ENCODE measurements at places on chromosomes 2 and 18.

DNA sequence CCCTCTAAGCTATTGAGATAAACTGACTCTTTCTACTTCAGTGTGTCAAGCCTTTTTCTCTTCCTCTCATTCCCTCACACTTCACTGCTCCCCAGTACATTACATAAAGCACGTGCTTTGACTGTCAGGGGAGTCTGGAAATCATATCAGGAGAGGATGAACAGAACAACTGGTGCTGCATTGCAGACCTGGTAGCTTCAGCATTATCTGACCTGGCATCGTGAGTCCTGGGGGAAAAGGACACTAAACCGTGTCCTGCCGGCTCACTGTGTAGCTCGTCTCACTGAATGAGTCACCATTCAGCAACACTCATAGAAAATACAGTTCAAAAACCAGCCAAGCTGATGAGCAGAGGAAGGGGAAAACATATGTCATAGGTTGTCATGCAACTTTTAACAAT, 108.5 kb upstream of the UNC80 start:
- peak; percentile 6 for DNase-seq

- DNase-seq: no peak
These were observed 155.1 kb downstream of the SMAD7 start for GRCh38 chr18:48795696-48796095.

DNA sequence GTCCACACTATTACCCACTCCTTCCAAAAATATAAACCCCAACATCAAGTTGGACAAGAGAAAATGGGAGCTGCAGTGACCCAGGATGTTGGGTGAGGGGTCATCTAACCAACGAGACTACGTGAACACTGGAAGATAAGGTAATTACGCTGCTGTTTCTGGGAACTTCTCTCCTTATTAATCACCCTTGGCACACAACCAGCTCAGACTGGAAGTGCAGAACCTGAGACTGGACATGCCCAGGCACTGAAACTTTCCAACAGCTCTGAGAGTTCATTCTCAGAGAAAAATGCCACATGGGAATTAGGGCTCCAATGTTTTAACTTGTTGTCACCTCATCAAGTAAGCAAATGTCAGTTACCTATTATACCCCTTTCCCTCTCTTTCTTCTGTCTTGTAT, 135.3 kb downstream of the CCDC148 start:
- DNase-seq: no peak

- DNase-seq: no peak
These were observed 446.1 kb upstream of the MYT1L start for GRCh38 chr2:2777213-2777612.

DNA sequence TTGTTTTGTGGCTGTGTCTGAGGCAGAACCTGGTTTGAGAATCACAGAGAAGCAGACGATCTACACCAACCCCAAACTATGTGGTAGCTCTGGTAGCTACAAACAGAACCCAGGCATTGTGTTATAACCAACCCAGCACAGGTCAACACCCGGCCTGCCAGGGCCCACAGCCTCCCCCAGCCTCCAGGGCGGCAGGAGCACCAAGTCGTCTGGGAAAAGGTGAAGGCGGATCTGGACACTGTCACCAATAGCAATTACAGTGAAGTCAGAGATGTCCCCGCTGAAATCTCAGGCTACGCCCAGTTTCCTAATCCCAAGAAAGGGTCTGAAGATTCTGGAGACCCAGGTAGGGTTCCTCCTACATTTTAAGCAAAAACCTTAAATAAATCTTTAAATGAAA, 3.6 kb downstream of the HJURP start:
- DNase-seq: no peak

DNA sequence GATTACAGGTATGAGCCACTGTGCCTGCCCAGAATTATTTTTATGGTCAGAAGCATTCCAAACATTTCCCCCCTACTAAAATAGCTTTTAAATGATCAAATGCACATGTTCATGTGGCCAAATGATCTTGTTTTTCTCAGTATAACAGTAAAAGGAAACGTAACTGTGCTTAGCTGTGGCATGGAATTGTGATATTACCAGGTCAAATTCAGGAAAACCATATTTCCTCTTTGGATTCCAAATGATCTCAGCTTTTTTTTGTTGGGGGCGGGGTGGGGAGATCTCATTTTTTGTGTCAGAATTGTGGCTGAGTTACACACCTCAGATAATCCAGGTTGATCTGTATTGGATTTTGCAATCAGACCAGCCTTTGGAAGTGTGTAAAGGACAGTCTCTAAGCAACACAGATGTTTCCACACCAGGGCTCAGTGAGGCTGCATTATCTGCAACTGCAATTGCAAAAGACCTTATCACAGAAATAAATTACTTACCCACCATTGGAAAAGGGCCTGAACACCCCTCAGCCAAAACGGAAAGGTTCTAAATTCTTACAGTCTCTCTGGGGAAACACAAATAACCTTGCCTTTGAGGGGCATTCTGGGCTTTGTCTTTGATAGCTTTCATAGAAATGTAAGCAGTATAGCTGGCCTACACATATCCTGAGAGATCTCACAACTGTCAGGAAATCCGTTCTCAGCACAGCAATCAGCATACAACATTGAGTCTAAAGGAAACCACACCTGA, 8.4 kb downstream of the CASP10 start:
- no peak for DNase-seq

- DNase-seq: peak; percentile 21
These were observed 112.0 kb upstream of the SLC66A3 start for GRCh38 chr2:11043245-11043644.

DNA sequence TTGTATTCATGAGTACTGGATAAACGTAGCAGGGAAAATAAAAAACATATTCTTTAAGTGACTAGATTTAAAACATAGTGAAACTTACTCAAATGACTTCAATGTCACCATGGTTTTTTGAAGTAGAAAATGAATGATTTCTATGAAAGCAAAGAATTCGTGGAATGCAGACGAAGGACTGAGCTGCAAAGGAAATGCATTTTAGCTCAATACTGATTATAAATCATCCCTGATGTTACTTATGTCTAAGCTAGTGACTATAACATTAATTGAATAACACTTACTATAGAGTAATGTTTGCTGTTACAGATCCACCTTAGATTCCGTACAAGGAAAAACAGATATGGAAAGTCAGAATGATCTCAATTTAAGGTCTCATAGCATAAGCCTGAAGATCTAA, 1257.7 kb upstream of the CDH2 start:
- DNase-seq: no peak

DNA sequence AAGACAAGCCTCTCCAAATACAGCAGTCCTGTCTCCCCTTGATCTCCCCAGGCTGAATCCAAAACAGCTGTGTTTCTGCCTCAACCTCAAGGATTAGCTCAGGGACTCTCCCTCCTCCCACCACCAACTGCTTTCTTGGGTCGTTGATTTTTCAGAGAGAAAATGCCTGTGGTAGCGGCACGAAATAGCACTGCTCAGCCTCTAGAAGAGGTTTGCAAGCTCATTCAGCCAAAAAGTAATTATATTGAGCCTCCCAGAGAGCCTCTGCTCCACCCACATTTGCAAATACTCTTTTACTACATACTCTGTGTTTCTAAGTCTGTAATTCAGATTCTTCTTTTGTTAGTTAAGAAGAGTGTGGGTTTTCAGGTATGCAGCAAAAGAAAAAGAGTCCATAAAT, 396.4 kb upstream of the TNP1 start:
- DNase-seq: no peak

DNA sequence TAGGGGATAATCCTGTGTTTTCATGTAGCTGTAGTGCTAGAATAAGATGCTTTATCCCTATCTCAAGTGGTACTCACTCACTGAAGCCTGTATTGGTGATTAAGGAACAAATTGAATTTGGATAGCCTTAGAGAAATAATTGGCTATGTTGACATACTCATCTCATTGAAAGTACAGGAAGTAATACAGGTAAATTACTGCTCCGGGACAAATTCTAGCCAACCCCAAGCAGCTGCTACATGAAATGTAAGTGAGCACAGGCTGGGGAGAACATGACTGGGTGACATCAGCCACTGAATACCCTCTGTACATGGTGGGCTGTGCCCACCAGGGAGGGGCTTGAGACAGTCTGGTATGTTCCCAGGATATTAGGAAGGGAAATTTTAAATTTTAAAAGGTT, 188.4 kb upstream of the RASGRP3 start:
- no peak for DNase-seq

DNA sequence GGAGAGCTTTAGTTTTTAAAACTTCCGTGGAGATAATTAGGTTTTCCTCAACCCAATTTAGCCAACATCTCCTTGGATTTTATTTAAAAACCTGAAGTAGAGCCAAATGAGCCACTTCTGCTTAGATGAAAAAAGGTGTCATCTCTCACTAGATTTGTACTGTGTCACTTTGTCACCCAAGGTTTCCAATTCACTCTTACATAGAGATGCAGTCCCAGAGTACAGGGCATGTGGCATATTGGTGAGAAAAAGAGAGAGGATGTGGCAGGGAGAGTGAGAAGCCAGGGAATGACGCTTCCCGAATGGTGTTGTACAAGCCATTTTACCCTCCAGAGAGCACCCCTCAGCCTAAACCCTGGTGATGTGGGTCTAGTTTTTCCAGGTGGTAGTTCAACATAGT, 44.4 kb upstream of the CTLA4 start:
- no peak for DNase-seq

DNA sequence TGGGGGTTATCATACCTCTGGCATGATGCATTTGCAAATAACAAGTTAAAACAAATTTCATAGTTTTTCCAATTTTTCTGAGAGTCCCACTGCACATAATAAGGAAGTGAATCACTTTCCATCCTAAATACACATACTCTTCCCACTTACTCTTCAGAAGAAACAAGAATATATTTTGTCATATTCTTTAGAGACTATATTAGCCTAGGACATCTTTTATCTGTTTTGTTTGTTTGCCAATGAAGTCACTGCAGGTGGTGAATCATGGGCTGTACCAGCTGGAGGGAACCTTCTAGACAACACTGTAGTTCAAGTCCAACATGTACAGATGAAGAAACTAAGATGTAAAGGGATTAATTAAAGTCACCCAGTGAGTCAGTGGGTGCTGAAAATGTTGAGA, 116.8 kb downstream of the XIRP2 start:
- DNase-seq: no peak

DNA sequence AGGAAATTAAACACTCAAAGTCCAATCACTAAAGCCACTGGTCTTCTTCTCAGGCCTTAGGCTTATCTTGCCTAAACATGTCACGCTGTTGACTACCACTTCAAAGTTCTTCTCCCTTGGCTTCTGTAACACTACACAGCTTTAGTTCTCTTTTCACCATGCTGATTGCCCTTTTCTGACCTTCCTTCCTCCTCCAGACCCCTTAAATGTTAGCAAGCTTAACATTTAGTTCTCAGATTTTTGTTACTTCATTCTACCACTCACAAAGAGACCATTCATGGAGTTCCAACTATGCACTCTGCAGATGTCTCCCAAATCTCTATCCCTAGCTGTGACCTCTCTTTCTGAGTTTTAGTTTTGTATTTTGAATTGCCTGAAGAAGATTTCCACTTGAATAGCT, 64.4 kb downstream of the TTC21B start:
- no peak for DNase-seq

DNA sequence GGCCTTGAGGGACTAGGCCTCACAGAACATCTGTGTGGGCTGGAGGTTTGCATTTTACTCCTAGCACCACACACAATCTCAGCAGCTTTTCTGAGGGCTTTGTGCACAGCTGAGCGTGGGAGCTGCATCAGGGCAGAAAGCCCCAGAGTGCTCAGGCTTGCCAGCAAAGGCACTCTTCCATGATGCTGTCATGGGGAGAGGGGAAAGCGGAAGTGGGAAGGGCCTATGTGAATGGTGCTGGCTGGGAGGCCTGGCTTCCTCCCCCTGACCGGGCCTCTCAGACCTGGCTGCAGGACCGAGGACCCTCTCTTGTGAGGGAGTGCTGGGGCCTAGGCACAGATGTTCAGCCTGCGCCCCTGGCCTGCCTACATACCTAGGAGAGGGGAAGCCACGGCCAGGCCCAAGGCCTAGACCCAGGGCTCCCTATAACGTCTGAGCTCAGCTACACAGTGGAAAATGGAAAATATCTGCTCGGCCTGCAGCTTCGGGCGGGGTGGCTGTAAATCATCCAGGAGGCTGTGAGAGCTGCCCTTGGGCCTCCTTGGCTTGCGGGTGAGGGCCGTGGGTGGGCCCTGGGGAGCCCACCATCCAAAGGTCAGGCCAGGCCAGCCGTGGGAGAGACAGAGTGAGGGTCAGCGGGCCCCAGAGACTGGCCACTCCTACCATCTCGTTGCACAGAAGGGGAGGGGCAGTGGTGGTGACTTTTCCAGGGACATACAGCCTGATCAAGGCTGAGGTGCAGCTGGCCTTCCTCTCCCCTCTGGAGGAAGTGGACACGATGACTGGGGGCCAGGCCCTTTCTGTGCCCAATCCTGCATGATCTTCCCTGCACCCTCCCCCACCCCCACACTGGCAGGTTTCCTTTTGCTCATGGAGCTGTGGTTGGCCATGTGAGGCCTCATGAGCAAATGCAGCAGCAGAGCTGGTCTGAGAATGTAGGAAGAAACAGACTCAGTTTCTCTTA, 22.8 kb downstream of the GLI2 start:
- no peak for DNase-seq

DNA sequence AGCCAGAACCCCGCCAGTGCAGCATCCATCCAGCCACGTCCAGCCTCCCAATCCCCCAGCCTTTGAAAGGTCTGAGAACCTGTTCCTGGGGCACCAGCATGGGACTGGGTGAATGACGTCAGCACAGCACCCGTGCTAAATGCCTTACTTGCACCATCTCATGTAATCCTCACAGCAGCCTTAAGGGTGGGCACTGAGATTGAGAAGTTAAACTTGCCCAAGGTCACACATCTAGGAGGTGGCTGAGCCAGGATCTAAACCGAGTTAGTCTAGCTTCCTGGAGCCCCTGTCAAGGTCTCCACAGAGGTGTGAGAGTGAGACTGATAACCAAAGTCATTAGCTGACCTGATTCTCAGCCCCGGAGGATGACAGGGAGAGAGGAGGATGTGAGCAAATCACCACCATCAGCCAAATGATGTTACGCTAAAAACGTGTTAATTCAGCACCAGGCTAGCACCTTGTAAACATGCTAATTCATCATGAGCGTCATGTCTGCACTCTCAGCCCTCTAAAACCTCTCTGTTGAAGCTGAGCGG, 4.6 kb downstream of the CD8A start:
- no peak for DNase-seq

GRCh38 chr2:43221124-43221762, 5.2 kb downstream of the ZFP36L2 start:
- DNase-seq: peak; percentile 97

- no peak for DNase-seq
These were observed 577.2 kb upstream of the SALL3 start for GRCh38 chr18:78402440-78402839.

- DNase-seq: no peak
These were observed 60.6 kb downstream of the POU3F3 start for GRCh38 chr2:104914509-104914908.

Measured in NCI-H1694 (cell line).